Renal pelvis (tissue), 12 donors: ENCODE measurements at places on chromosomes 1 and 21.
A peak's percentile ranks its signal among the peaks of the same experiment; 100 is the strongest.

DNA sequence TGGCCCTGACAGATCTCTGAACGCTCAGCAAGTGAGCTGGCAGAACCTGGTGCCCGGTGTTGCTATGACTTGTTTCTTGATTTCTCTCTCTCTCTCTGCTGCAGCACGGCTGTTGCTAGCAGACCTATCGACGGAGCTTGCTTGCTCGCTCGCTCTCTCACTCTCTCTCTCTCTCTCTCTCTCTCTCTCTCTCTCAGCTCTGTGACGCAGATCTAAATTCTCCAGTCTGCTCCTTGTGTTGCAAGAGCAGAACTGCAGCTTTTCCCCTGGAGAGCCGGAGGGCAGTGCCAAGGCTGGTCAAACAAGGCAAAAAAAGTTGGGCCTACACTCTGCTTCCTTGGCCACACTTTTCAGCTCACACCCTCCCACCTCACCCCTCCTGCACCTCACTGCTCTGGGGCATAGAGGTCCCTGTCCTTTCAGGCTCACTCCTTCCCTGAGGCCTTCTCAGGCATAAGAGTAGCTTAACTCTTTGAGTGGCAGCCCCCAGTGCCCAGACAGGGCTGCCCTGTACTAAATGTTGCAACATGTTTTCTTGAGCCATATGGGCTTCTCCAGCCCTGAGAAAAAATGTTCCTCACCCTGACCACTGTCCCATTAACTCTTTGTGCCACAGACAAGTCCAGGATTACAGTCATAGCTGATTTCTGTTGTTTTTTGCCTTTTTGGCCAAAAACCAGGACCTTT, 72.2 kb downstream of the CD46 start:
- peak; percentile 90 for DNase-seq

GRCh38 chr1:31977385-31978131, 36.1 kb upstream of the KHDRBS1 start:
- no peak for DNase-seq

- no peak for DNase-seq
Measured at GRCh38 chr1:91546301-91546581, 45.6 kb downstream of the CDC7 start.

DNA sequence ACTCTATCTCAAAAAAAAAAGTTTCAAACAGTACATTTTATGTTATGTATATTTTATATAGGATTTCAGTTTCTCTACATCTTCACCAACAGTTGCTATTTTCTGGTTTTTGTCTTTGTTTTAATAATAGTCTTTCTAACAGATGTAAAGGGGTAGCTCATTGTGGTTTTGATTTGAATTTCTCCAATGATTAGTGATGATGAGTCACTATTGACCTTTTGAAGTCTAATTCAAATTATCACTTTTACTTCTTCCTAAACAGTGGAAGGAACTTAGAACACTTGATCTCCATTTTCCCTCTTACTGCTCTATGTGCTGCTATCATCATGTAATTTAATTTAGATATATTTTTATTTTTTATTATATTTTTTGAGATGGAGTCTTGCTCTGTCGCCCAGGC, 31.7 kb upstream of the SHCBP1L start:
- no peak for DNase-seq

DNA sequence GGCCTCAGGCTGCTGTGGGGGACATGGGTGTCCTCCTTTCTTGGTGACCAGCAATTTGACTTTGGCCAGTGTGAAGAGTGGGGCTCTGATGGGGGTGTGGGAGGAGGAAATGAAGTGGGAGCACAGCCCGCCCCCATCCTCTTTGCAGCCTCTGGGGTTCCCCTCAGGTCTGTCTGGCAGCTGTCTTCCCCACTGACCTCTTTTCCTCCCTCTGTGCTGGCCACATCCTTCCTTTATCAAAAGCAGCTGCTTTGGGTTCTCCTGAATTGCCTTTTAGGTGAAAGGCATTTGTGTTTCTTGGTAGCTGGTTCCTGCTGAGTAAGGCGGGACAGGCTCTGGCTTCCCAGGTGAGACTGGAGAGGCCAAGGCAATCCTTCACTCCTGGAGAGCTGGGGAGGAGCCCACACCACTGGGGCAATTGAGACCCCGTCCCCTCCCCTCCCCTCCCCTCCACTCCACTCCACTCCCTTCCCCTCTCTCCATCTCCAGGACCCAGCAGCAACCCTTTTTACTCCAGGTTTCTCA, 24.9 kb downstream of the PCAT6 start:
- no peak for DNase-seq

GRCh38 chr1:172999349-172999748, 51.4 kb downstream of the TNFSF18 start:
- no peak for DNase-seq

DNA sequence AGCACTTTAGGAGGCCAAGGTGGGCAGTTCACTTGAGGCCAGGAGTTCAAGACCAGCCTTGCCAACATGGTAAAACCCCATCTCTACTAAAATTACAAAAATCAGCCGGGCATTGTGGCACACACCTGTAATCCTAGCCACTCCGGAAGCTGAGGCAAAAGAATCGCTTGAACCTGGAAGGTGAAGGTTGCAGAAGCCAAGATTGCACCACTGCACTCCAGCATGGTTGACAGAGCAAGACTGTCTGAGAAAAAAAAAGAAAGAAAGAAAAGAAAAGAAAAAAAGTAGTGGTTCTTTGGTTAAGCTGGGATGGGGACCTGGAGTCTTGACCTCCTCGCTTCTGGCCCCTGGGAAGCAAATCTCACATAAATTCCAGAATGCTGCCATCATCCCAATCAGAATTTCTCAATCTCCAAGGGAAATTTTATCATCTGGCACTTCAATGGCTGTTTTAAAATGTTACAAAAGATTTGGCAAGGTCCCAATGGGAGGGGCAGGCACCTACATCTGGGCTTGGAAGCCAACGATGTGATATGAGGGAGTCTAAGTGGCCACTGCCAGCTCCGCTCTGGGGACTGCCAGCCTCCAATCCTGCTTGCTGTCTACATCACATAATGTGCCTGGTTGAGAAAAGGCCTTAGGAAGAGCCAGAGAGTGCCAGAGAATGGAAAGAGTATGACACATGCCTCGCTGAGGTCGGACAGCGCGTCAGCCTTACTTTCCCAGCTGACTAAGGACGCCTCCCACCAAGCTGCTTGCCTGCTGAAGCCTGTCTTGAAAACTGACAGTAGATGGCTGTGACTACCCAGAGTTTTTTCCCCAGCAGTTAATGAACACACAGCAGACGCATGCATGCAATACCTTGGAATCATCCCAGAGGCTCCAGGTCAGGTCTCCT, 42.1 kb upstream of the SRP9 start:
- peak; percentile 65 for DNase-seq

- DNase-seq, result no peak
Measured at GRCh38 chr21:36815284-36815683, 116.4 kb downstream of the SIM2 start.

DNA sequence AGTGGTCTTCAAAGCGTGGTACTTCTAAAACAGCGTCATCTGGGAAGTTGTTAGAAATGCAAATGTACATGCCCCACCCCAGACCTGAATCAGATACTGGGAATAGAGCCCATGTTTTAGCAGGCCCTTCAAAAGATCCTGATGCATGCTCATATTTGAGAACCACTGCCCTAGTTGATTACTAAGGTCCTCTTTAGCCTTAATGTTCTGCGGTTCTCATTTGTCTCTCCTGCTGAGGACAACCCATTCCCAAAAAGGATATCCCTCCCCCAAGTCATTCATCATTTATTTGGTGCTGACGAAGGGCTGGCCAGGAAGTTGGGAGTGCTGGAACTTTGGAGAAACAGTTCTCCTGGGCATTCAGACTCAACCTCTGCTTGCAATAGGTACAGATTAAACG, 92.4 kb upstream of the RALGPS2 start:
- DNase-seq, result no peak

GRCh38 chr21:40587736-40588346, 259.1 kb downstream of the DSCAM start:
- no peak for DNase-seq

- no peak for DNase-seq
Measured at GRCh38 chr1:145837656-145838055, 7.8 kb upstream of the NUDT17 start.

GRCh38 chr1:178682886-178683285, 42.2 kb upstream of the RALGPS2 start:
- DNase-seq, result no peak

DNA sequence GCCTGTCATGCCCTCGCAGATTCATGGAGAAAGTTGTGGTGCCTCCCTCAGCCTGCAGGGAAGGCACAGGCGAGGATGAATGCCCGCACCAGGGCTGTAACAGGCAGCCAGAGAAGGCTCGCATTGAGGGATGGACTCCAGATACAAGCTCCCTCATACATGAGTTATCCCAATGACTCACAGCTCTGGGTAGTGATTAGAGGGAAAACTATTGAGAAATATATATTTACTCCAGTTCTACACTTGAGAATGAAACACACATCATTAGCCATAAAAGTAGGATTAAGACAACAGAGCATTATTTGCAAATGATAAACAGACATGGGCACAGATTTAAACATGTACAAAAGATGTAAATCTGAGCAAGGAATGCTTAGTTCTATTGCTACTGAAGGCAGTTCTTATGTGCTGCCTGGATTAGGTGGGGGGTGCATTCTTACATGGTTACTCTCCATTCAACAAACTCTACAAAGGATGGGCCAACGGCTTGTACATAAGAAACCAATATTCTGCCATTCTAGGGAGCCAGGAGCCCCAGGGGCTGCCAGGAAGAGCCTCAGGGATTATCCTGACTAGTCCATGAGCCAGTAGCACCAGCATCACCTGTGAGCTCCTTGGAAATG, 97.9 kb downstream of the CSMD2 start:
- DNase-seq, result no peak

DNA sequence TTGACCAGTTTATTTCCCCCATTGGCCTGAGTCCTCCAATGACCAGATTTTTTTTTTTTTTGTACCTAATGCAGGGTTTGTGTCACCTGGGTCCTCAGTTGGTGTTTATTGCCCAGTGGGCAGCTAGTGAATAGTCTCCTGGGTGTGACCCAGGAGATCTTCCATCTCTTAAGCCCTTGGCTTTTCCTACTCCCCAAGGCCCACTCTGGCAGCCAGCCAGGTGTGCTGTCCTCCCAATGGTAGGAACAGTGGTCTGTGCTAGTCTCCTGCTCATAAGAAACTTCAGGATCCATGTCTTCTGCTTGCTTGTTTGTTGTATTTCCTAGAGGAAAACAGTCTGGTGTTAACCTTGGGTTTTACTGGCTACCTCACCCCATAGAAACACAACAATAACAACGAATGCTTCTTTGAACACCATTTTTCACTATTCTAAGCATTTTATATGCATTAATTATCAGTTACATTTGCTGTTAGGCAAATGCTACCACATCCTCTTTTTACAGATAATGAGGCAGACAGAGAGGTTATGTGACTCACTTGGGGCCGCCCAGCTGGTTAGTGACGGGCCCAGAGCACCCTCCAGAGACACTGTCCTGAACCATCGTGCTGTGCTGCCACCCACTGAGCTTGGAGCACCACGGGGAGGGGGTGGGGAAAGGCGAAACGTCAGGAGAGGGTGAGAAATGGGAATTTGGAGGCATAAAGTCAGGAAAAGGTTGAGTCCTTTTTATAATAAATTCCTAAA, 107.5 kb downstream of the HIVEP3 start:
- DNase-seq, result no peak

DNA sequence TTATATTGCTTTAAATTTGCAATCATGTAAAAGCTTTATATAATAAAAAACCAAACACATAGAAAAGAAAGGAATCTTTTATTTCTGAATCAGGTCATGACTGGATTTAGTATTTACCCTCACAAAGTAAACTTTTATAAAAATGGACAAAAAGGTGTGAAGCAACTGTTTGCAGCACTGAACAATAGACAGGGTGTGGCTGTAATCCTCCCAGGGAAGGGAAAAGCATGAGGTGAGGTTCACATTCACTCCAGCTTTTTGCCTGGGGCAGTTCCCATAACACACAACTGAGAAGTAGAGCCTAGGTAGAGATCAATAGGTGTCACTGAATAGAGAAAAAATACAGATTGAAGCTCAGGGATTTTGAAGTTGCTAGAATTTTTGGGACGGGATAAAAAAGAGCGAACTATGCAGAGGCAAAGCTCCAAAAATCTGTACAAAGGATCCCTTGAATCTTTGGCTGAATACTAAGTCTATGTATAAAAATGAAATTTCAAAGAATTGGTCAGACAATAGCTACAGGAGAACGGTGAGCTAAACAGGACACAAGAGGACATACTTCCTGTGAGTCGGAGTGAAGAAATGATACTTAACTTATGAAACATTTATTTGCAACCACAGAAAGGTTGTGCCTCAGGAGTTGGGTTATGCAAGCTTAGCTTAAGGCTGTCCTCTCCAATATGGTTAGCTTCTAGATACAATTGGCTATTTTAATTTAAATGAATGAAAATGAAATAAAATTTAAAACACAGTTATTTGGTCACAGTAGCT, 162.0 kb upstream of the ZP4 start:
- no peak for DNase-seq

DNA sequence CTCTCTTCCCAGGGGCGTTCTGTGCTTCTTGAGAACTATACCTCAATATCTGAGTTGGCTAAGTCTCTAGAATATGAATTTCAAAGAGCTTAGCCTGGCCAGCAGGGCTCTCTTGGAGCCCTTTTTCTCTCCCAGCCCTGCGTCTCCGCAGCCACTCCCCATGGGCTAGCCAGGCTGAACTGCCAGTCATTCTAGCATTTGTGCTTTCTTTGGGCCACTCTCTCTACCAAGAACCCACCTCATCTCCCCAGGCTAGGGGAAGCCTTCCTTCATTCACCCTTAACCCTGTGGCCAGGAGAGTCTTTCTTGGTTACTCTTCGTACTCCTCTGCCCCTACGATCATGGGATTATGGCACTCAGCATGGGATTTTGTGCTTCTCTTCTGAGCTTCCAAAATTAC, 18.2 kb downstream of the ABCG1 start:
- DNase-seq, result no peak

- peak; percentile 50 for DNase-seq
Measured at GRCh38 chr1:204377800-204378668, 18.3 kb upstream of the PLEKHA6 start.

DNA sequence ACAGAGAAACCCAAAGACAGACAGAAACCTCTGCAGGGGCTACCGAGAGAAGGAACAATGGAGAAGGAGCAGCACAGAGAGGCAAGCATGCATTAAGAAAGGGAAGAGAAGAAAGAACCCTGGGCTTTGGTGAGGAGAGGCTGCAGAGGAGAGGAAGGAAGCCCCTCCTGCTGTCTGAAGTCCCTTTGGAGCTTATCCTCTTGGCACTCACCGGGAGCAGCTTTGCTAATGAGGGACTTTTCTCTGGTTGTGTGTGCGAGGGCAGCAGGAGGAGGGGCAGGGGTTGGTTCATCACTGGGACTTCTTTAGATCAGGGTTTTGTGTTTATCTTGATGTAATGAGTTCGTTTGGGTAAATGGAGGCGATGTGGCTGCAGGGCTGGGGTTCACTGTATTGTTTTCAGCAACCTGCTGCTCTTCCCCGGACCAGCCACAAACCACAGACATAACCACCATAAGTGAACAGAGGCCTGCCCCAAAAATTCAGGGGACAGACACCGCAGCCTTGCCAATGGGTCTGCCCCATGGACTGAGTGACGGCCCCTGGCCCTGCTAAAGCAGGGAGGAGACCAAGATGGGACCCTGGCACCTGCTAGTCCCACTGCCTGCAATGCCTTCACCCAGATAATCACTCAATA, 100.6 kb downstream of the KCND3 start:
- DNase-seq, result no peak

GRCh38 chr21:44426663-44427191, 28.6 kb upstream of the LRRC3 start:
- DNase-seq, result no peak
